Fibroblast of skin of left biceps (primary cell): ENCODE measurements at places on chromosomes 7 and 10.

GRCh38 chr7:14207138-14207537 lies 217.7 kb upstream of the ETV1 start:
- no peak for DNase-seq

DNA sequence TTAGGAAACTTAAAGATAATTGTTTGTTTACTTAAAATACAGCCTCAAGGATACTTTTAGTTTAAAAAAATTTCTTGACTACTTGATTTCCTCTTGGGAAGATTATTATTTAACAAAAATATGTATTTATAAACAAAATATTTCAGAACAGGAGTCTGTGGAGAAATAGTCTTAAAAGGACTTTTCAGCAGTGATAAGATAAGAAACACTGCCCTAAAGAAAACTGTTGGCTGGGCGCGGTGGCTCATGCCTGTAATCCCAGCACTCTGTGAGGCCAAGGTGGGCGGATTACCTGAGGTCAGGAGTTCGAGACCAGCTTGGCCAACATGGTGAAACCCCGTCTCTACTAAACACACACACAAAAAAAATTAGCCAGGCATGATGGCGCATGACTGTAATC lies 22.6 kb upstream of the HERPUD2 start:
- DNase-seq = no peak

DNA sequence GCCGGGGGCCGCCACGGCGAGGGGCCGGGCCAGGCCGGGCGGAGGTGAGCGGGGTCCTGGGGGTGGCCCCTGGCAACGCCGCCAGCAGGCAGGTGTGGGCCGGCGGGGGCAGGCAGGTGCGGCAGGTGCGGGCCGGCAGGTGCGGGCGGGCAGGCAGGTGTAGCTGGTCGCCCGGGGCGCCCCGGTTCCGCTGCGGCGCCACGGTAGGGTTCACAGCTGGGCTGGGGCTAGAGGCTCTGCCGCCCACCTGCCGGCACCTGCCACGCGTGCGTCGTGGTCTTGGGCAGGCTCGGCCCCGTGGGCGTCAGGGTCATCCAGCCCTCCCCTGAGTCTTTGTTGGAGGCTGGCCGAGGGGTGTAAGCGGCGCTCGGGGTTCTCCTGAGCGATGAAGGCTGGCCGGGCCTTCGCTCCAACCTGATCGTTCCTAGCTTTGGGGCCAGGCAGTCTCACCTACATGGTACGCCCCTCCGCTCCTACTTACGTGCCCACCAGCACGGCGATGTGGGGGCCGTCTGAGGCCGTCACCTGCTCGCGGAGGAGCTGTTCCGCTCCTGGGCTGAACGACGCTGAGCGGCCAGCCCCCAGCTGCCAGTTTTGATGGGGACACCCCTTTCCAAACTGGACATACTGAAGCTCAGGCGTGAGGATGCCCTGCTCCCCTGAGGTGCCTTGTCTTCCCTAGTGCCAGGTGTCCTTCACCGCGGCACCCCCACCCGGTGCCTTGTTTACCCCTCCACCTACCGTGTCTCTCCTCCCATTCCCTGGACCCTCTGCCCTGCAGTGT lies 493 bp downstream of the ZMIZ2 start:
- no peak for DNase-seq

GRCh38 chr10:71595649-71596048 lies 123.9 kb downstream of the C10orf105 start:
- no peak for DNase-seq
